ENCODE measurements at places on chromosomes 11 and 22.

GRCh38 chr11:27290261-27291050 is 72.6 kb downstream of the CCDC34 start:
- DNase-seq = no peak

DNA sequence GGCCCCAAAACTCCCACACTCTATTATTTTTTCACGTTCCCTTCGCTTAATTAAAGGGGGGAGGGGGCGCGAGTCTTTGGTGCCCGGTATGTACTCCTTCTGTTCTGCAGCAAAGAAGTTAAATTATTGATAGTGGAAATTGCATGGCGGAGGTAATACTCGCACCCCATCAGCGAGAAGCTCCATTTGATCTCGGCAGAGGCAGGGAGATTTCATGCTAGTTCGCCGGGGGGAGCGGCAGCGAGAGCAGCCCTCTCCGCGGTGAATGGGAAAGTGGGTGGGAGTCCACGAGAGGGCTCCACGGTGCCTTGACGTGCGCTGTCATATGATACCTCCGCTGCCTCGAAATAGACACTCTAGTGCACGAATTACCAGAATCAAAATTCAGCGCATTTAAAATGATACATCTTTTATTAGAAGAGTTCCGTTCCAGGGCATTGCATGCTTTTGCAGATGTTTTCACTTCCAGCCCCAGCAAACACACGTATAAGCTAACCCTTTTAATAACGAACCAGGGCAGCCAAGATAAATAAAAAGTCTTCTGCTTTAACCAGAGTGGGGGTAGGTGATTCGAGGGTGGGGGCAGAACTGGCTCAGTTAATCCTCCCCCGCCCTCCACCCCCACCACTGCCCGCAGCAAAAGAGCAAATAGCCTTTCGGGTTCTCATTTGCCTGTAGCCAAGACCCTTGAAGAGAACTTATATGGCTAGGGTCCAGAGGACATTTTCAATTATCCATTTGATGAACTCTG is 1.3 kb upstream of the BDNF start:
- DNase-seq = no peak

DNA sequence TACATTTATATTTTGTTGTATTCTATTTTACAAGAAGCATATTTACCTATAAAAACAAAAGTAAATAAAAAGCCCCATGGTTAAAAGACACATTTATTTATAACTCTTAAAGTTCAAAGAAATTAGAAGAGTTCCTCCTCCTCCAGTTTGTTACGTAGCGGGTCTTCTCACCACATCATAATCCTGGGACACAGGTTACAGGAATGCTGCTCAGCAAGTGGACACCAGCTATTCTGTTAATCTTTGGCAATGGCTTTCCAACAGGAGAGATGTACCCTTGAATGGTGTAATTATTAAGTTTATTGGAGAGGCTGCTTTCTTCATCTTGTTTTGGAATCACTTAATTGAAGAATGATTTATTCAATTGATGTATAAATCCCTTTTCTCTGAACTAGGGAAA is 19.6 kb upstream of the CAT start:
- no peak for DNase-seq

- no peak for DNase-seq
Observed at GRCh38 chr22:28817919-28818859, 17.8 kb upstream of the XBP1 start.

DNA sequence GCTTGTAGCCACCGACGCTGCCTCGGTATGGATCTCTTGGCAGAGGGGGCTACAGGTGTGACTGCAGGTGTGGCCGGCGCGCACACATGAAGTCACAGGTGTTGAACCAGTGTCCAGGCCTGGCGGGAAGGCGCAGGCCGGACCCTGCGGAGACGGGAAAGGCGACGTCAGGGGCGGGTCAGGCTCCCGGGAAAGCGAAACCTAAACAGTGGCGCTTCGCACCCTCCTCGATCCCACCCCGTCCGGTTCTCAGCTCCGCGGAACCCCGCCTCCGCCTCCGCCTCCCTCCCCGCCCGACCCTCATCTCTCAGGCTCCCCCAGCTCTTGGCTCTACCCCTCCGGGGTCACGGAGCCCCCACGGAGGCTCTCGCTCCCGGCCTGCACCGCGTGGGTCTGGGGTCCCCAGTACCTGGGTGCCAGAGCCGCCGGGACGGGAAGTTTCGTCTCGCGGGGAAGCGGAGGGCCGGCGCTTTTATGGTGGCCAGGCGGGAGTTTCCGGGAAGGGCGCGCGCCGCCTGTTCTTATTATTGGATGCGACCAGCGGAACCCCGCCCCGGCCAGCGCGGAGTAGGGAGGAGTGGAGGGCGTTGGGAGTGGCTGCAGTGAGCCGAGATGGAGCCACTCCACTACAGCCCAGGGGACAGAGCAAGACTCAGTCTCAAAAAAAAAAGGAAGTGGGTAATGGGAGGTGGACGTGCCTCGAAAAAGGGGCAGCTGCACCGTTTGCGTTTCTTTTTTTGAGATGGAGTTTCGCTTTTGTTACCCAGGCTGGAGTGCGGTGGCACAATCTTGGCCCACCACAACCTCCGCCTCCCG is at the start of gene IRF7:
IRF7 (minus strand) TSS at position 447 of the 816 bp plus-strand sequence. CDS start 586 bp downstream, outside the sequence.
- DNase-seq = peak; percentile 87
